ENCODE measurements at places on chromosomes 5 and 9.

DNA sequence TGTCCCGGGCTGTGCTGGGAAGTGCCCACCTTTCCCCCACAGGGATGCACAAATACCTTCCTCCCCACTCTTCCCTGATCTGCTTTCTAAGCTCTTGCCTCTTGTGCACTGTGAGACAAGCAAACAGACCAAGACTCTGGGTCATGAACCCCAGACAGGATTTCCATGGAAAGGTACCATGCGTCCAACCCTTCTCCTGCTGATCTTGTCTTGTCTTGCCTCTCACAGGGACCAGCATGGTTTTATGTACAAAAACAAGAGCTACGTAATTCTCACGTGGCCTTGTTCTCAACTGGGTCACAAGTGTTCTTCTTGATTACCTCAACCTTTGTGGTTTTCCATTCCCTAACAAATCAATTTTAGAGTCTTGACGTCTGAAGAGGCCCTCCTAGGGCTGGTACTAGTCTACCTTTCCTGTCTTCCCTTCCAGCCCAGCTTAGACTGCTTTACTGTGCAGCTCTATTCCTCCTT is 176.5 kb upstream of the MAP3K1 start:
- no peak for DNase-seq

DNA sequence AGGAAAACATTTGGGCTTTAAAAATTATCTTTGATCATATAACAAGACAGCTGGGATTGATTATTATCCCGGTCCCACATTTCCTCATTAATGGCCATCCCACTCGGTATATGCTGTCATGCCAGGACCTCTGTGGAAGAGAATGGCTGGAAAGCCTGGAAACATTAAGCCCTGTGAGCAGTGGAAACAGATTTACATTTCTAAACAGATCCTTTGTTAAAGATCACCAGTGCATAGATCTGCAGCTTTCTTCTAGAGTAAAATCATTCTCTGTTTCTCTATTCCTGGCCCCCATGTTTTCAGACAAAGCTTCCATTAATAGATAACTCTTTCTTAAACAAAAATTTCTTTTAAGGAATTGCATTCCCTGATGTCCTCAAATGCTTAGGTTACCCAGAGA is 152.2 kb downstream of the CAVIN4 start:
- no peak for DNase-seq

DNA sequence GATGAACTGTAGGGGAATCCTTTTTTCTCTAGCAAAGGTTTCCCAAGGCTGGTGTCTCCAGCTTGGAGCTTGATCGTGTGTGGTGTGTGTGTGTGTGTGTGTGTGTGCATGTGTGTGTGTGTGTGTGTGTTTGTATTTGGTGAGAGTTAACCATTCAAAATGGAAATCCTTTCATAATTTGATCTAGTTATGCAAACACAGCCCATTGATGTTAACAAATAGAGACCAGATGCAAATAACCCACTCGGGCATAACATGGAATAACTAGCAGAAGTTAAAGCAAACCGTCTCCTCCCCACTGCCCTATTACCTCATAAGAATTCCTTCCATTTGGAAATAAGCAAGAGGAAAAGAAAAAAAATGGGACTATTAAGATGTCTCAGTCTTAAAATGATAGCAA is 24.9 kb upstream of the ZSWIM6 start:
- DNase-seq = no peak

DNA sequence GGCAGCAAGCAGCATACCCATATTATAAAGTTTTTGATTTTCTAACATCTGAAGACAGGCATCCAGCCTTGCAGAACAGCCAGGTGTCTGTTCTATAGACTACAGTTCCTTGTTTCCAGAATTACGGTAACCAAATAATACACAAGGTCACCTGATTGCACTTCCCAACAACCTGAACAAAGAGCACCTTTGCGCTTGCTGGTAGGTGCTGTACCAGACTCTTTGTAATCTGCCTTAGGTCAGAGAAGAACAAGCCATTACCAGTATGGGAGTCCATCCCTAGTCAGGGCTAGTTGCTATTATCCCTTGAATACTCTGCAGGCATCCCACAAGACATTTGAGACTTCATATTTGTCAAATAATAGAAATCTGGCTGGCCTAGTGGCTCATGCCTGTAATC is 256.2 kb downstream of the ARRDC3 start:
- DNase-seq = no peak

GRCh38 chr5:133861161-133861737 is 107.2 kb downstream of the C5orf15 start:
- DNase-seq = no peak

- peak; percentile 55 for DNase-seq
Measured at GRCh38 chr9:100595391-100596199, 17.7 kb downstream of the CAVIN4 start.

GRCh38 chr5:120614531-120615180 is 150.6 kb downstream of the PRR16 start:
- DNase-seq = no peak

DNA sequence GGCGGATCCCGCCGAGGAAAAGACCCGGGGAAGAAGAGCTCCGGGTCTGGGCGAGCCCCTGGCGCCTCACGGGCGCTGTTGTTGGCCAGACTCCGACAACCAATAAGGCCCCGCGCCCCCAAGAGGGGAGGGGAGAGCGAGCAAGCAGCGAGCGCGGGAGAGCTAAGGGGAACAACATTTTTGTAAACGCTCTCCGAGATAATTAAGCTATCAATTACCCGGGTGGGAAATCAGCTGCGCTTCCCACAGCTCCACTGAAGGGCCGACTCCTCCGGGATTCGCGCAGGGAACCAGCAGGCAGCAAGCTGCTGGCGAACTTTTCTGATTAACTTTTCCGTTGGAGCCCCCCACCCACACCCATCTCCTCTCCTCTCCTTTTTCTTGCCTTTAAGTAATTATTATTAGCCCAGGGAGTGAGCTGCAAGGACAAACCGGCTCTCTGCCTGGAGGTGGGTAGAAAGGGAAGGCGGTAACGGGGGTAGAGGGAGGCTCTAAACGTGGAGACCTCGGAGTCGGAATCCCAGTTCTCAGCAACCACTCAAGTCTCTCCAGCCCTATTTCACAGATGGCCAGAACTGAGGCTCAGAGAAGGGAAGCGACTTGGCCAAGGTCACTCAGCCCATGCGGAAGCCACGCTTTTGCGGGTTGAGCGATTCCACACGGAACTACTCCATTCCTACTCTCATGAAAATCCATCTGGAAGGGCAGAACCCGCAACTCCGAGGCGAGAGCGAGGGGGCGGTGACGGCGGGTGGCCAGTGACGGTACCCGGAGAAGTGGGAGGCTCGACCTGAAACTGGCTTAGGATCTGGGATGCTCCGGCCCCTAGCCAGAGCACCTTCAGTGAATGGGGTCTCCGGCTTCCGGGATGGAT is 1.3 kb downstream of the ASTN2 start:
- DNase-seq = no peak

DNA sequence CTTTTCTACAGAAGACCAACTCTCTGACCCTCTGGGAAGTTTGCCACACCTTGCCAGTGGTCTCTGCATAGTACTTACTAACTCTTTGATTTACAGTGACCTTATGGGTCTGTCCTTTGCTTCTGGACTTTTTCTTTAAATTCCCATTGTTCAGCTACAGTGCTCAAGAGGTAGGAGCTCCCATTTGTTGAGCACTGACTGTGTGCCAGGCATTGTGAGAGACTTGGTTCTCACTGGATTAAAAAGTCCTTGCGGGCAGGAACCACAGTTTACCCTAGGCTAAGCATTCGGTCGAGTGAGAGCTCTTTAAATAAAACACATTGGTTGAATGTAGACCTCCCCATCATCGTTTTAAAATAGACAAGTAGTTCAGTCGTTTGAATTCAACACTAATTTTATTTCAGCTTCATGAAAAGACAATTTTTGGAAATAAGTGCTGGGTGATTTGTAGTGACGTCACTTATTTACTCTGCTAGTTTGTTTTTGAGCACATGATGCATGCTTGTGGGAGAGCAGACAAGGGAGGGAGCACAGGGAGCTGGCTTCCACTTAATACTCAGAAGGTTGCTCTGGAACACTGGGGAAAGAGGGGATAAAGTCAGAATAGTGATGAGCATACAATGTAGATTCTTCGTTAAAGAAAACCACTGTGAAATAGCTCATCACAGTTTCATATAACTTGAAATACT is 27.1 kb downstream of the RASGRF2 start:
- no peak for DNase-seq

Data from mucosa of descending colon (tissue), 3 donors.